ENCODE measurements at places on chromosomes 5 and 9.
A peak's percentile ranks its signal among the peaks of the same experiment; 100 is the strongest.

- no peak for DNase-seq
Observed at GRCh38 chr5:137831526-137831925, 36.1 kb upstream of the MYOT start.

GRCh38 chr9:137407590-137408300 is 15.2 kb downstream of the EXD3 start:
- no peak for DNase-seq

DNA sequence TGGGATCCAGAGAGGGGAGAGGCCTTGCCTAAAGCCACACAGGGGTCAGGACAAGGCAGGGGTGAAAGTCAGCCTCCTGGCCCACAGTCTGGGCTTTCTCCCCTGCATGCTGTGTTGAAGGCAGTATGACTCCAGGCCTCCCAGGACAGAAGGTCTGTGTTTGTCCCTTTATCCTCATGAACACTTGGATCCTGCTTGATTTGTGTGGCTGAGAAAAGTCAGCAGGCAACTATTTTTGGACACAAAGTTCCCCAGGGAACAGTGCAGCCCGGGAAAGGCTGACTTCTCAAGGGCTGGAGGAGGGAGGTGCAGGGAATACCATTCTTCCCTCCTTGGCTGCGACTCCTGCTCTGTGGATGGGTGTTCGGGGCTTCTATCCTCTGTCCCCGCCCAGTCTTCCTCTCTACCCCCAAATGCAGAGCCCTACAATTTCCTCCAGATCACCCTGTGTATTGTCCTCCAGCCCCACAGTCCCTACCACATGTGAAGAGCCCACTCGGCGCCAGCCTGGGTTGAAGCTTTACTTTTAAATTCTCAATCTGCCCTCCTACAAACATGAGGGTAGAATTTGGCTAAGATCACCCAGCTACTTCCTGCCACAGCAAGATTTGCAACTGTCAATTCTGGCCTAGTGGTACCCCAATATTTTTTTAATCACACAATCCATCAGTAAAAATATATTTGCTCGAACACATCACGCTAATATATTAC is 4.1 kb downstream of the AKNA start:
- no peak for DNase-seq

- DNase-seq: no peak
Observed at GRCh38 chr9:91297306-91297705, 64.4 kb downstream of the AUH start.

DNA sequence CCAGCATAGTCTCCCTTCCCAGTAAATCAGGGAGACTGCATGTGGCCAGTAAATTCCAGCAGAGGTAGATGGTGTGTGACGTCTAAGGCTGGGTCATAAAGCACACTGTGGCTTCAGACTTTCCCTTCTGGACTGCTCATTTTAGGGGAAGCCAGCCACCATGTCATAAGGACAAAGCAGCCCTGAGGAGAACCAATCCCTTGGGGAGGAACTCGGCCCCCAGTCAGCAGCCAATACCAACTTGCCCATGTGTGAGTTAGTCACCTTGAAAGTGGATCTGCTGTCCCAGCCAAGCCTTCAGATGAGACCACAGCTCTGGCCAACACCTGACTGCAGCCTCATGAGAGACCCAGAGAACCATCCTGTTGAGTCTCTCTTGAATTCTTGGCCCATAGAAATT is 14.7 kb upstream of the NINJ1 start:
- DNase-seq: no peak

DNA sequence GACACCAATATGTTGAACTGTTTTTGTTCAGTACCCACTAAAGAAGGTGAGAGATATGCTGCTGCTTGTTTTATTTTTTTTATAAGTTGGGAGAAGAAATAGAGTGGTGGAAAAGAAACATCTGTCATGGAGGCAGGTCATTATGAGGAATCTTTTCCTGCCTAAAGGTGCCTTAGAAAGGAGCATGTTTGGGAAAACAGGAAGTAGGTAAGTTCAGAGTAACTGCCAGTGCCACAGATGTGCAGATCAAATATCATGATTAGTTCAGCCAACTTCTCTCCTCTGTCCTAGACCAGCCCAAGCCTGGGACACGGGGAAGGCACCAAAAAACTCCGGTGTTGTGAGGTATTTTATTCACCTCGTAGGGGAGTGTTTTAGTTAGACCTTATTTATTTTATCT is 144.2 kb downstream of the MAN2A1 start:
- no peak for DNase-seq

GRCh38 chr5:170154744-170155143 is 49.0 kb downstream of the FOXI1 start:
- DNase-seq: no peak

DNA sequence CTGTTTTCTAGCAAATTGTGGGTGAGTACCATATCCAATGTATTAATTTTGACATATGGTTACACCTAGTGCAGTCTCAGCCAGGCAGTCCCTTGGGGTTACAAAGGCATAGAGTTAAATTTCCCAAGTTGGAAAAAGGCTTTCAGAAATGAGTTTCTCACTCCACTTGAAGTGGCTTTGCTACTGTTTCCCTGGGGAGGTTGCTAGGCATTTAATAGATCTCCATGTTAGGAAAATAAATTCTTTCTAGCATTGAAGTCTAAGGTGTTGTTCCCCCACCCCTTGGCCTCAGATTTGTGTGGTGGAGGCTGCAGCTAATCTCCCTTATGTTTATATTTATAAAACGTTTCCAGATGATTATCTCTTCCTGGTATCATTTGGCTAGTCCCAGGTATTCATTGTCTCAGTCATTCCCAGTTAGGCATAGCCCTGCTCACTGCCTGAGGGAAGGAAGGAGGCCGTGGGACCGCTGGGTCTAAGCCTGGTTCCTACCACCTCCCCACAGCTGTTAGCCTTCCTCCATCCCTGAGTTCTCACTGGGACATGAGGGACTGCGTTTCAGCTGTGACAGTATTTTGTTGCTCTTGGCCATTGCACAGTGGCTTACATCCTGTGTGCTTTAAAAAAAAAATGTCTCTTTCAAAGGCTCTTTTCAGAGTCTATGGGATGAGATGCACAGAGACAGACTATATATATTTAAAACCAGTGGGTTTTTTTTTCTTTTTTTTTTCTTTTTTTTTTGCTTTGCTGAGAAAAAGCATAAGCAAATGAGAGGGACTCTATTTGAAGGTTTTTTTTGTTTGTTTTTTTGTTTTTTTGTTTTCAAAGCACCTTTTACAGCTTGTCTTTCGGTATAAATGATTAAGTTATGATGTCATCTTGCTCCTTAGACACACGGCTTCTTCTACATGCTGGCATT is 121.5 kb downstream of the MAST4 start:
- no peak for DNase-seq

DNA sequence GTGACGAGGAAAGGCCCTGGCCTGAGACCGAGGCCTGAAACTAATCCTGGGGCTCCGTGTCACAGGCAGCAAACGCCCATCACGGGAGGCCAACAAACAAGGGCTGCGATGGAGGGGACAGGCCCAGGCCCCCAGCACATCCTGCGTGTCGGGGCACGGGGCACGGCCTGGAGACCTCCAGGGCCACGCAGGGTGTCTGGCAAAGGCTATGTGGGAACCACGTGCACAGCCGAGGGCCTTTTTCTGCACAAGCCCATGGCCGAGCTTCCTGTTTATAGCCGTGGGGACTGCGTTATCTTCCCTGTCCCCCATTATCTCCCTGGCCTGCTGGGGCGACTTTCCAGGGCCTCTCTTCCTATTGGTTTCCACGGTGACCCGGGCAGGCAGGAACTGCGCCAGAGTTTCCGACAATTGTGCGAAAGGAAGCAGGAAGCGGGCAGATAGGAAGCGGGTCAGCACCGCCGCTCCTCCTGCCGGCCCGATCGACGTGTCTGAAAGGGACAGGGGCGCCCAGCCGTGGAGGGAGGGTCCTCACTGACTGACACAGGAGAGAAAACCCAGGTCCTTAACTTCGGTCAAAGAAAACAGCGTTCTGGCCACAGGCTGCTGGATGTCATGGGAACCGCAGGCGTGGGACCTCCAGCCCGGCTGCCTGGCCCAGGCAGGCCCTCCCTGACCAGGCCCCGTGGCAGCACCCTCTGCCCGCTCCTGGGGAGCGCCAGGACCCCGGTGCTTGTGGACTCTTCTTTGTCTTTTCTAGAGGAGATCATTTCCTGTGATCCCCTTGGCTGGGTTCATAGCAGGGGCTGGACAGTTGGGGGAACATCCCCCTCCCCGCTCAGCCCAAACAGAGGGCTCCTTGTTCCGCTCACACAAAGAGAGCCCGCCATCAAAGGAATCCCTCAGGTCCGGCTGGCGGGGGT is 29.1 kb upstream of the SEC16A start:
- peak; percentile 81 for DNase-seq

- no peak for DNase-seq
Observed at GRCh38 chr9:89433826-89434225, 64.1 kb downstream of the SEMA4D start.

DNA sequence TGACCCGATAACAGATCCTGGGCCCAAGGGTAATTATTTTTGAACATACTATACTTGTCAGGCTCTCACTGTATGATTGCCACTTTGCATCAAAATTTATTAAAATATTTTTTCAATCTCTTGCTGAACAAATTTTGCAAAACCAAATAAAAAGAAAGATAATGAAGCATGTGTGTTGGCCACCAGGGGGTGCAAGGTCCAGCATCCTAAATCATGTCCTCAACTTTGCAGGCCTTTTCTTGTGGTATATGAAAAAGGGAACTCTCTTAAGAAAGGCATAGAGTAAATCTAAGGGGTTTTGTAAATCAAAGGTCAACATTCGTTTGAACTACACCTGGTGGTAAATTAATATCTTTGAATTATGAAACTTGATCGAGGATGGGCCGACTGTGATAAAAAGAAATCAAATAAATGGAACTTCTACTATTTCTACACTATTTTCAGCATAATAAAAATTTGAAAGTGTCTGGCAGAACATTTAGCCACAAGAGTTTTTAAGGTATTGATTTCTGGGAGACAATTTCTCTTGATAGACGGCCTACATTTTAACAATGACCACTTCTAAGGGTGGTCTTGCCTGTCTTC is 676.5 kb downstream of the DMRTA1 start:
- no peak for DNase-seq

DNA sequence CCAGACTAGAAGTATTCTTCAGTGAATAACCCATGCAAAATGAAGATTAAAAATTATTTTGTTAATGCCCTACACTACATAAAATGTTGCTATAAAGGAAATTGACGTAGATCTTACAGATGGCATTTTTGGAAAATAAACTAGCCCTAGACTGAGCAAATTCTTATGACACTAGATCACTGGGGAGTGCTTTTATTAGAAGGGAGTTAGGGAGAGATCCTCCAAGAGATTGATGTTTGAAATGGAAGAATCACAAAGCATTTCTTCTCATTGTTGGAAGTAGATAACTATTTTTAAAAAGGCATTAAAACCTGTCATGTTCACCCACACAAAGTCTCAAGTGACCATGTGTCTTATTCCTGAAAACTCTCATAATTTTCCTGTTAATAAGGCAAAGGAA is 351.1 kb upstream of the TLE4 start:
- no peak for DNase-seq

DNA sequence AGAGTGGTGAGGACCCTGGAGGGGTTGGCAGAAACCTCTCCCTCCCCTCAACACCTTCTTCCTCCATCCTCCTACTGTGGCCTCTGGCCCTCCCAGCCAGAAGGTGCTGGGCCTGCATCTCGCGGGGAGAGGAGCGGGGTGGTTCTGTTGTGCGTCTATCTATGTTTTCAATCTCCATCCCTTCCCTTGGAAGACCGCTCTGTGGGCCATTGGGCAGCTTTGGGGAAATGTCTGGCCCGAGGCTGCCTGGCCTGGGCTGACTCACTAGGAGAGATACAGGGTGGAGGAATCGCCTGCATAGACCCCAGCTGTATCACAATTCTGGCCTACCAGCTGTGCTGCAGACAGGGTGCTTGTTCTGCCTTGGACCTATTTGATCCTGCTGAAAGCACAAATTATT is 48.4 kb upstream of the DAB2IP start:
- no peak for DNase-seq

DNA sequence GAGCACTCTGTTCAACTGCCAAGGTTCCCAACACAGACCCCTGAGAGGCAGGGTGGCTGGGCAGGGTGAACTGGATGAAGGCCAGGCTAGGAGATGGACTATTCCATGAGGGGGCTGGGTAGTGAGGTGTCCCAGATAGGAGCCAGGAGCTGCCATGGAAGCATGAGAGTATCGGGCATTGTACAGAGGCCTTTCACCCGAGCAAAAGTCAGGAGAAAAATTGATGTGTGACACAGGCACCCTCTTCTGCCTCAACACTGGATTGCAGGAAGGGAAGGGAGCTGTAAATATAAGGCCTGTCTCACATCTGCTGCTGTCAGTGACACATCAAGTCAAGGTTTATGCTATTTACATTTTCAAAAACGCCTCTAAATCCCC is 74.6 kb downstream of the UBAP1 start:
- DNase-seq: no peak

DNA sequence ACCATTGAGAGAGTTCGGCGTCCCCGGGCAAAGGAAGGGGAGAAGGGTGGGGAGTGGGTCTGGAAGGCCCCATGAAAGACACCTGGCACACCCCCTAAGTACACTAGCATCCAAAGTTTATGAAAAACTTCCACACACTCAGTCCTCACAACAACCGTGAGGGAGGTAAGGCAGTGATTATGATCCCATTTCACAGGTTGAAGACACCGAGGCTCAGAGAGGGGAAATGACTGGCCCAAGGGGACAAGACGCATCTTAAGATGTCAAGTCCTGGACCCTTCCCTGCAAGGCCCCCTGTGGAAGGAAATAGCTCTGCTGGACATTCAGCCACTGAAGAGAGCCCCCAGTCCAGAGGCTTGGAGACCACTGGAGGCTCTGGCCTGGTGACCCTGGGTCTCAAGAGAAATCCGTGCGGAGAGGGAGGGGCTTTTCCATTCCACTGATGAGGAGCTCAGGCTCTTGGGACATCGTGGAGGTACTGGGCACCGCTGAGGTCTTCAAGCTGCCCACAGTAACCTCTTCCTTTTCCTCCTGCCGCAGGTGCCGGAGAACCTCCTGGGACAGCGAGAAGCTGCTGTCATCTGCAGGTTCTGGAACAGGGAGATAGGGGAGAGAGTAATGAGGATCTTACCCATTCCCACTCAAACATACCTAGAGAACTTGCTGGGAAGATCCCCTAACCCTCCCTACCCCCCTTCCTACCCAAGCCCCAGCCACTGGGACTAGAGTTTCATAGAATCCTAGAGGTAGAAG is 5.2 kb downstream of the SMIM33 start:
- DNase-seq: no peak

GRCh38 chr5:2134543-2135292 is 252.0 kb upstream of the IRX4 start:
- DNase-seq: no peak

GRCh38 chr5:119840175-119840574 is 210.8 kb downstream of the FAM170A start:
- DNase-seq: no peak

DNA sequence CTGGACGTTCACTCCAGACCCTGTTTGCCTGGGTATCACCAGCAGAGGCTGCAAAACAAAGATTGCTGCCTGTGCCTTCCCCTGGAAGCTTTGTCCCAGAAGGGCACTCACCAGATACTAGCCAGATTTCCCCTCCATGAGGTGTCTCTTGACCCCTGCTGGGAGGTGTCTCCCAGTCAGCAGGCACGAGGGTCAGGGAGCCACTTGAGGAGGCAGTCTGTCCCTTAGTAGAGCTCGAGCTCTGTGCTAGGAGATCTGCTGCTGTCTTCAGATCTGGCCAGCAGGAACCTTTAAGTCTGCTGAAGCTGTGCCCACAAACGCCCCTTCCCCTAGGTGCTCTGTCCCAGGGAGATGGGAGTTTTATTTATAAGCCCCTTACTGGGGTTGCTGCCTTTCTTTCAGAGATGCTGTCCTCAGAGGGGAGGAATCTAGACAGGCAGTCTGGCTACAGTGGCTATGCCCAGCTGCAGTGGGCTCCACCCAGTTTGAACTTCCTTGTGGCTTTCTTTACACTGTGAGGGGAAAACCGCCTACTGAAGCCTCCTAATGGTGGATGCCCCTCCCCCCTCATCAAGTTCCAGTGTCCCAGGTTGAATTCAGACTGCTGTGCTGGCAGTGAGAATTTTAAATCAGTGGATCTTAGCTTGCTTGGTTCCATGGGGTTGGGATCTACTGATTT is 253.9 kb downstream of the SPATA31D1 start:
- DNase-seq: no peak

Data from hippocampal formation (tissue), 2 donors.